ENCODE measurements at places on chromosomes 2 and 18.
A peak's percentile ranks its signal among the peaks of the same experiment; 100 is the strongest.

DNA sequence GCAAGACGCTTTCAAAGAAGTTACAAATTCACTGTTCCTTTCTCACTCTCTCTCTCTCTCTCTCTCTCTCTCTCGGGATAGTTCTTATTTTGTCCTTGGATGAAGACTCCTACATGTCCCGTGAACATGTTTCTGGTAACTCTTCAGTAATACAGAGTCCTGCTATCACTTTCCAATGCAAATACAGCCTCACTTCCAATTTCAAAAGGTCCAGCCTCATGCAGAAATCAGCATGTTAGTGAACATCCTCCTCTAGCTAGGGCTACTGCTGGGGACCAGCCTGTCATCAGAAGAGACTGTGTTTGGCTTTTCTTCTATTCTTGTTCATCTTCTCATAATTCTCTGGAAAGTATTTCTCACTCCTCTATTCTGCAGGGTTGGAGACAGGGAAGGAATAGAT is 1306.7 kb upstream of the CELF4 start:
- no peak for DNase-seq

DNA sequence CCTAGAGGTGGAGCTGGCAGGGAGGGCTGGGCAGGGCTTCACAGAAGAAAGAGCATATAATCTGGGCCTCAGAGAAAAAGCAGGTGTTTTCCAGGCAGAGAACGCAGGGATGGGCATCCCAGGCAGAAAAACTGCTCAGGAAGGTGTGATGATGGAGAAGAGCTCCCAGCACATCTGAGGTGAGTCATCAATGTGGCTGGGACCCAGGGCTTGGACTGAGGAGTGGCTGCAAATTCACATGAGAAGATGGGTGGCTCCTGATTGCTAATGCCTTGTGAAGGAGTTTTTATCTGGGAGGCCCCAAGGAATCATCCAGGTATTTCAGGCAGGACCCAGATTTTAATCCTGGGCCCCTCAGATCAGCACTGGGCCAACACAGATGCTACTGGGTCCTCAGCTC is 10.2 kb downstream of the IL1F10 start:
- peak; percentile 88 for DNase-seq

DNA sequence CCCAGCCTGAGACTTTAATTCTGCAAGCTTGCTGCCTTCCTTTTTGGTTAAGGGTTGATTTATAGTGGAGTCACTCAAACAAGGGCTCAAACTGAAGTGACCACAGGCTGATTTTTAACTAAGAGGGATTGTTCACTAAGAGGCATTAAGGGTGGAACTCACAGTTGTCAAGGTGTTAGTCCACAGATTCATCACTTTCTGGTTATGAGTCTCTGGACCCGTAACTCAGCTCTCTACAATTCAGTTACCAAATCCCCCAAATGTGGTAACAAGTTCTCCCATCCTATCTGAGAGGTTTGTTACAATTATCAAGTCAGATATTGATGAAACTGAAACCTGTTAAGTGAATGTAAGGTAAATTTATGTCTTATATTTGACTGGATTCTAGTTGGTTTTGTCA is 185.9 kb upstream of the KLHL14 start:
- DNase-seq = no peak

GRCh38 chr2:104860451-104860790 is 6.5 kb downstream of the POU3F3 start:
- no peak for DNase-seq

DNA sequence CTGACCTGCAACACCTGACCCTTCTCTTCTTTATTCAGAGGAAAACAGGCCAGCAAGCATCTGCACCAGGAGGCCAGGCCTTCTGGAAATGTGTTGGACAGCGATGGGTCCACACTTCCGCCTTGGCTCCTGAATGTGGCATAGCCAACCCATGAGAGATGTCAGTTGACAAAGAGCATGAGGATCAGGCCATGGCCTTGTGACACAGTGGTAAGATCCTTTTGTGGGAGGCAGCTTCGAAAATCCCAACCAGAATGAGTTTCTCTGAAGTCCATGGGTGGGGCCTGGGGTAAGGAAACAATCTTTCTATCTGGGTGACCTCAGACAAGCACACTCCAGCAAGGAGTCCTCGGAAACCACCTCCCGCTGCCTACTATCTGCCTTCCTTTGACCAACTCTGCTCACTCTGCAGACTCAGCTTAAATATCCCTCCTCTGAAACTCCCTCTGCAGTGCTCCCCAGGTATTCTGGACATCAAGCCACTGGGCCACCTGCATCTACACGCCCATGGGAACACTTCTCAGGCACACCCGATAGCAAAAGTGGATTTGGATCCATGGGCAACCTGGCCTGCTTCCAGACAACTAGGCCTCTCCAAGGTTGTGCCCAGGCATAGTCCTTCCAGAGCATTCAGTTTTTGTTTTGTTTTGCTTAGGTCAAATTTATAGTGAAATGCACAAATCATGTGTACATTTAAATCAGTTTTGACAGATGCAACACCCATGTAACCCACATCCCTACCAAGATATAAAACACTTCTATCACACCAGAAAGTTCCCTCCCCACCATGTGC is 3.6 kb upstream of the SH2D6 start:
- DNase-seq = no peak

DNA sequence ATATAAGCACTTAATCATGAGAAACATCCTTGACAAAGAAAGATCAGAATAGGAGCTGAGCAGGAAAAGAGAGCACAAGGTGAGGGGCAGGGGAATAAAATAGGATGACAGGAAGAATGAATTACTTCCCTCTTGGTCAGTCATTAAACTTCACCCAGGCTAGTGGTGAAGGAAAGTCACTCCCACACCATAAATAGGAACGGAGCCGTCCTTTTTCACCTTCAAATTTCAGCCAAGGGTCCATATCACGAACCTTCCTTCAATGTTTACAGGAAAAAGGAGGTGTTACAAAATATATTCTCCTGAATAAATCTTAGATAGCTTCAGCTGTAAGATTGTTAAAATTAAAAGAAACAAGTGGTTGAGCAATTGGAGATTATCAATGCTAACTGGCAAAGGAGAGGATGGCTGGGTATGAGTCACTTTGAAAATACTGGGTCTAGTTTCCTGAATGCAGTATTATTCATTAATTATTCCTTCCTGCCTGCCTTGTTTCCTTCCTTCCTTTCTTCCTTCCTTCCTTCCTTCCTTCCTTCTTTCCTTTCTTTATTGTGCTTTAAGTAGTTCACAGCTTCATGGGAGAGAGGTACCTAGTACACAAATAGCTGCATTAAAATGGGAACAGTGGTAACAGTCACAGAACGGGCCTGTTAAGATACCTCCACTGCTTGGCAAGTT is 292.3 kb upstream of the ID2 start:
- DNase-seq = no peak

GRCh38 chr18:72160510-72161445 is 383.4 kb downstream of the CBLN2 start:
- no peak for DNase-seq

DNA sequence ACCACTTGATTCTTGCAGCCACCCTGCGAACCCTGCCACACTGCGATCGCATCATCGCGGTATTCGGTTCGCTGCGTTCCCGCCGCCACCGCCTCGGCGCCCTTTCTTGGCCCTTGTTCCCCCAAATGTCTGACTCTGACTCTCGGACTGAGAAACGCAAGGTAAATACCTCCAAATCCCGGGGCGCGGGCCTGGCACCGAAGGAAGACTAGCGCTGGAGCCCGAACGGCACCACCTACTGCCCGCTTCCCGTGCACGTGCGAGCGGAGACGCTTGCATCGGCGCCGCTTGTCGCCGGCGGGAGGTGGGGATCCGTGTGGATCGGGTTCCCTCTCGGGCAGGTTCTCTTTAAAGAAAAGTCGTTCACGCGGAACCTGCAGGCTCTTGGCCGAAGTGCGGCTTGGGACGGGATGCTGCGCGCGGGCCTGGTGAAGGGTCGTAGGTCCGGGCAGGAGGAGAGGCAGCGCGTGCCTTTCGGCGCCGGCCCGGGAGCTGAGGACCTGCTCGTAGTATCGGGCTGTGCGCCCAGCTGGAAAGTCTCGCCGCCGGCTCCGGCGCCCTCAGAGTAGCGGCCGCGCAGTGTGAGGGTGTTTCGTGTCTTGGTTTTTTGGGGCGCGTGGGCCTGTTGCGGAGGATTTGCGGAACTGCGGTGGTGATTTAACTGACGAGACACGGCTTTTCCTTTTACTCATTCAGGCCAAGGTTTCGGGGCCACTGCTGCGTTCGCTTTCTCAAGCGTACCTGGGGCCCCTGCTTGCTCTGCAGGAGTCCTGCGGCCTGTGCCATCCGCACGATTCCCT is 514 bp downstream of the BCL2L11 start:
- DNase-seq = no peak

DNA sequence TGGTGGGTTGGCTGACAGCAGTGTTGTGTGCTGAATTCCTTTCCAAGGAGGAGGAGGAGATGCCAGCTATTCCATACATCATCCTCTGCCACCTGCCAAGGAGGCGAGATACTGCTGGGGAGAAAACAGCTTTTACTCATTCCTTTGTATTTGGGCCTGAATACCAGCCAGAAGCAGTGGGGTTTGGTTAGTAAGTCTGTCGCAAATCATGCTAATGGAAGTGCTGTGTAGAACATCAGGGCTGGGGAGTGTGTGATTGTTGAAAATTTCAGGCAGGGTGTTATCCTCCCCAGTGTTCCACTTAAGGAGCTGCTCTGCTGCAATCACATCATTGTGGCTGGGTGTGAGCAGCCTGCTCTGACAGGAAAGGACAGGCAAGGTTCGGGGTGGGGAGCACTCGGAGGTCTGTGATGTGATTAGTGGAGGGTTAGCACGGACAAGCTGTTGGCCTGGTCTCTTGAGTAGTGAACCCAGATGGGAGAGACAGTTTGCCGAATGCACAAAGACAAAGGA is 128.2 kb upstream of the DLX2 start:
- DNase-seq = no peak

GRCh38 chr2:233791883-233792329 is 13.8 kb downstream of the MROH2A start:
- no peak for DNase-seq

DNA sequence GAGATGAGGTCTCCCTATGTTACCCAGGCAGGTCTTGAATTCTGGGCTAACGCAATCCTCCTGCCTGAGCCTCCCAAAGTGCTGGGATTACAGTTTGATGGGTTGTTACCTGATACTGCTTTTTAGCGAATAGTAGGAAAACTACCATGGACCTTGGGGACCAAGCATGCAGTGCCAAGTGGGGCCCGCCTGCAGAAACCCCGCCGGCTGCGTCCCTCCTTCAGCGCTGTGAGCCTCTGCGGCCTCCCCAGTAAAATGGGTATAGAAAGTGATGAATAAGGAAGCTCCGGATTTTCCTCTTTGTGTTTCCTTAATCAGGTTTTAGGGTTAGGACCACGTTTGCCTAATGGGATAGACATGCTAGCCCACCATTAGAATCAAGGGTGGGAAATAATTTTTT is 30.4 kb downstream of the RAMP1 start:
- DNase-seq = no peak

- DNase-seq = no peak
These were observed 1.1 kb downstream of the EPC2 start for GRCh38 chr2:148645539-148646230.

DNA sequence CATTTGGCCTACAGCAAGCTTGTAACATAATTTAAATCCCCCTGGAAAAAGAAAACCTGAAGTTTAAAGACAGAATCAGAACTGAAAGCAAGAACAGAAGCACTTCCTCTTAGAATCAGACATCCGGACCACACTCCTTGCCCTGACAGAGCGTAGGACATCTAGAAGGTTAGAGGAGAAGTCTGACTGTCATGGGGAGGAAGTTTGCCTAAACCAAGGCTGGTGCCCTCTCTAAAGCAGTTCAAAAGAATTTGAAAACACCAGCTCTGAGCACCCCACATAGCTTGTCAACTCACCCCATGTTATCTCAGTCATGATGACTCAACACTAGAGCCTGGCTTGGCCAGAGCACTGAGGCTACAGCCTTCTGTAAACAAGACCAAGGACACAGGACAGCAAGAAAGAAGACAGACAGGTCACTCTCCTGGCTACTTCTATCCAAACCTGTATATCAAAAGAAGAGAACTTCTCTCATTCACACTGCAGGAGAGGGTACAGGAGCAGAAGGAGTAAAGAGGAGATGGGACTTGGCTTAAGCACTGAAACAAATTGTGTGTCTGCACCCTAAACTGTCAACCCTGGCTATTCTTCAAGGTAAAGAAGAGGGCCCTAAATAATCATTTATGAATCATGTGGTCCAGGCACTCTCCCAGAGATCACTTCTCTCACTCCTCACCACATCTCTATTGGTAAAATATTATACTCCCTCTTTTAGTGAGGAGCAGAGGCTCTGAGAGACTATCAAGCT is 198.6 kb downstream of the MEMO1 start:
- no peak for DNase-seq

DNA sequence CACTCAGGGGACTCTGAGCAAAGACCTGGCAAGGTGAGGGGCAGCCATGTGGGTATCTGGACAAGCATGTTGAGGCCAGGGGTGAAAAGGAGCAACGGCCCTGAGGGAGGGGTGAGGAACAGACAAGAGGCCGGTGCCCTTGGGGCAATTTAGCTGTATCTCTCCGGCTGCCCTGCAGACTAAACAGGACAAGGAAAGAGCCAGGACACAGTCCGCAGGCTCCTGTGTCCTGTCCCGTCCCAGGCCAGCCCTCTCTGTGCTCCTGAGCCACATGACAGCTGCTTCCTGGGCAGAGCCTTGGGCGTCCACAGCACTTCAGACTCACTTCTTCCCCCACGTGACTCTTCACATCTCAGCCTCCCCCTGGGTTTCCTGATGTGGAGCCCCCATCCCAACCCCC is 206.1 kb downstream of the KLHL29 start:
- DNase-seq = no peak

GRCh38 chr2:221994926-221995325 is 303.9 kb downstream of the PAX3 start:
- DNase-seq = no peak

- no peak for DNase-seq
These were observed 8.0 kb downstream of the D2HGDH start for GRCh38 chr2:241742320-241742939.

DNA sequence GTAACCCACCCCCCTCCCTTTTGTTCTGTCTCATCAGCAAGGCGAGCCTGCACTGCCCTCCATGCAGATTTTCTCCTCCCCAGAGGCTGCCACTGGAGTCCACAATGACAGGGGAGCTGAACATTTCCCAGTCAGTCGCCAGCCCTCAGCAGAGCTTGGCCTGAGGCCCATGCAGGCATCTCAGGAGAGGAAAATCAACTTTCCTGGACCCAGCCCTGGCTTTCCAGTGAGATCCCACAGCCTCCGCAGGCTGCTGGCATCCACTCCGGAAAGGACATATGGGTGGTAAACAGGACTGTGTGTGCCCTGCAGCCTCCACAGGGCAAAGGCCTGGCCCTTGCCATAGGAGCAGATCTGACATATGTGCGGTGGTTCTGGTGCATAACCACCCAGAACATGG is 253.8 kb downstream of the TNS1 start:
- no peak for DNase-seq

- no peak for DNase-seq
These were observed 149.0 kb upstream of the CDH7 start for GRCh38 chr18:65601775-65602174.

GRCh38 chr2:180676520-180677025 is 303.8 kb upstream of the UBE2E3 start:
- DNase-seq = no peak

- DNase-seq = no peak
These were observed 12.5 kb upstream of the TMEM185B start for GRCh38 chr2:120235681-120236080.

GRCh38 chr2:210557721-210558120 is 1.3 kb downstream of the CPS1 start:
- DNase-seq = no peak
